GM23338 (cell line): ENCODE measurements at places on chromosomes 3 and 15. TPM values are rescaled to one million over a fixed set of nuclear protein-coding genes. Genes with fewer than 3 reads are reported as not detected.
A peak's percentile ranks its signal among the peaks of the same experiment; 100 is the strongest.

RLBP1 gene
- not detected in 2 replicates for total RNA-seq

SLC15A2 gene
- 0.90 and 5.2 TPM in 2 replicates for total RNA-seq

GRCh38 chr3:63862804-63863149 is 828 bp downstream of the THOC7 start:
- H3K27ac ChIP-seq, result no peak overlapping the region
- peaks cover 55% of the 10 kb centered on the region for H3K4me1 ChIP-seq
- DNase-seq, result no peak

DNA sequence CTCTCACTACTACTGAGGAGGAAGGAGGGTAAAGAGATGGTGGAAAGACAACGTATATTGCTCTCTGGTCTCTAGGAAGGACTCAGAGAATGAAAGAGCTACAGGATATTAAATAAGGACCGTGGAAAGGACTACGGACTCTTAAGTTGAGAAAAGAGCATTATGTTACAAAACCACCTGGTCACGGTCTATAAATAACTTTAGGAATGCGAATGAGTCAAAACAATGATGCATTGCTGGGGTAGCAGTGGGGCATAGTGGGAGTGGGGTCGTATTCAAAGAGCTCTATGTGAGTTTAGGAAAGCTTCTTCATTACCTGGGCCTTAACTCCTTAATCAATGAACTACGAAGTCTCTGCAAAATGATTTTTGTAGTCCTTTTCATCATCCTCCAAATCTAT is 295.7 kb upstream of the SOX14 start:
- 0 out of 2 replicates have a peak, but pooled peaks cover 6% of the 10 kb centered on the region for H3K4me1 ChIP-seq
- peak; percentile 26 for DNase-seq
- H3K36me3 ChIP-seq, result no peaks in the 10 kb centered on the region
- H3K4me3 ChIP-seq, result no peak overlapping the region
- no peak overlapping the region for H3K27ac ChIP-seq

GRCh38 chr3:101036213-101036618 is 43.0 kb upstream of the ABI3BP start:
- DNase-seq, result peak; percentile 64
- no peaks in the 10 kb centered on the region for H3K27me3 ChIP-seq
- H3K27ac ChIP-seq, result no peak overlapping the region
- no peaks in the 10 kb centered on the region for H3K36me3 ChIP-seq
- no peak overlapping the region for H3K4me3 ChIP-seq

DNA sequence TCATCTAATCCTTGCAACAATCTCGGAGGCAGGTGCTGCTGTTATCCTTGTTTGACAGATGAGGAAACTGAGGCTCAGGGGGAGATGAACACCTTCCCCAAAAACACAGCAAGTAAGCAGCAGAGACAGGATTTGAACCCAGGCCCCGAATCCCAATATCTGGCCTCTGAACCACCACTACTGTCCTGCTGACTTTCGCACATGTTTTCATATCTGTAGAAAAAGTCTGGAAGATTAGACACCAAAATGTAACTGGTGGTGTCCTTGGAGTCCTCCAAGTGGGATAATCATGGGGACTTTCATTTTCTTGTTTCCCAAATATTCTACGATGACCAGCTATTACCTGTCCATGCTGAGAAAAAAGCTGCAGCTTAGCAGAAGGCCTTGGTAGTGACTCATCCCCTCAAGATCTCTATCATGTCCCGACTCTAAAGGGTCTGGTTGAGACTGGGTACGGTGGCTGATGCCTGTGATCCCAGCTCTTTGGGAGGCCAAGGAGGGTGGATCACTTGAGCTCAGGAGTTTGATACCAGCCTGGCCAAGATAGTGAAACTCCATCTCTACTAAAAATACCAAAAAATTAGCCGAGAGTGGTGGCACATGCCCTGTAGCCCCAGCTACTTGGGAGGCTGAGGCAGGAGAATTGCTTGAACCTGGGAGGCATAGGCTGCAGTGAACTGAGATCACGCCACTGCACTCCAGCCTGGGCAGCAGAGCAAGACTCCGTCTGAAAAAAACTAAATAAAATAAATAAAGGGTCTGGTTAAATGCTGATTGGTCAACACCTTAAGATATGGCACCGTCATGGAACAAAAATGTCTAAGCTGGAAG is 8.6 kb downstream of the IRAK2 start:
- no peaks in the 10 kb centered on the region for H3K4me1 ChIP-seq
- peaks cover 5% of the 10 kb centered on the region; the same call in 1 of the 2 replicates for H3K36me3 ChIP-seq
- no peaks in the 10 kb centered on the region for H3K27me3 ChIP-seq
- DNase-seq, result no peak

DNA sequence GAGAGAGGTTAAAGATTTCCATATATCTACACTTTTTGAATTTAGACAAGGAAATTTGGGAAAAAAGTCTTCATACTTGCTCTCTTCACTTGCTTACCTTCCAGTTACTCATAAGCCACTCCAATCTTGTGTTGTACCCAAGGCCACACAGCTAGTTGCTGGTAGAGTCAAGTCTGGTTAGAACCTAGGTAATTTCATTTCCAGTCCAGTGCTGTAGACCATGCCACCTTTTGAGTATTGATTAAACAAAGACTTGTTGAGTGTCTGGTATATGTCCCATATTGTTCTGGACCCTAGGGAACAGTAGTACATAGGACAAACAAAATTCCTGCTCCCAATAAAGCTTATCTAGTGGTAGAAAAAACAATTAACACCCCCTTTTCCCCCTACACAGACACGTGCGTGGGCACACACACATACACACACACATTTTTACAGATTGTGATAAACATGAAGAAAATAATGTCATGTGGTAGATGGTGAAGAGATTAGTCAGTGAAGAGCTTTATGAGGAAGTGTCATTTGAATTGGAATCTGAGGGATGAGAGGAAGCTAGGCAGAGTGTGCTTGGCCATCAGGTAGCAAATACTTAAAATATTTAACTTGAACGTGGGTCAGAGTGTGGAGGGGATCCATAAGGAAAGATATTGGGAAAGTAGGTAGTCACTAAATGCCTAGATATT is 2.1 kb downstream of the CMC1 start:
- H3K36me3 ChIP-seq, result no peaks in the 10 kb centered on the region
- no peaks in the 10 kb centered on the region for H3K27me3 ChIP-seq
- H3K27ac ChIP-seq, result no peak overlapping the region

DNA sequence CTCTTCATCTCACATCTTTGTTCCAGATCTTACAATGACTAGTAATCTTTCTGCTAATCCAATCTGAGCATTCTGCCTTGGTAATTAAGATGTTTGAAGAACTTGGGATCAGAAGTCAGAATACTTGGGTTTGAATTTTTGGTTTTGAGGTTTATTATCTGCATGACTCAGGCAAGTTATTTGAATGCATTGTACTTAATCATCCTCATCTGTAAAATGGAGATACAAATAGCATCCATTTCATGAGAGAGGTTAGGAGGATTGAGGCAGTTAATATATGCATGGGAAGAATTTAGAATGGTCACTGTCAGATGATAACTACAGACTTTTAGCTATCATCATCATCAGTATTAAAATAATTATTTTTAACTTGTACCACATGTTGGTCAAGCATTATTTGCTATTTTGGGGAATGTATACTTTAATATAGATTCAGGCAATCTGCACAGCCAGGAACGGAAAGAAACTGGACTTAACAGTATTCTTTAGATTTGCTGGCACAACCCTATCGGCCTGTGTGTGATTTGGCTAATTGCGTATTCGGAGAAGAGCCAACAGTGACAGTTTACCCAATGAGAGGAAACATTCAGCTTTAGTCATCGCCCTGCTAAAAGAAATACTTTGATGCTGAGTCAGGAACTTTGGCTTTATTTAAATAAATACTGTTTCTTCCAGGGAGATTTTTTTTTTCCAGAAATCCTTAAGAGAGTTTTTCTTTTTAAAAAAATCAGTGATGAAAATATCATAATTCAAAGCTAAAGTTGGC is 600.0 kb downstream of the ROBO1 start:
- H3K36me3 ChIP-seq, result no peaks in the 10 kb centered on the region
- no peaks in the 10 kb centered on the region for H3K27me3 ChIP-seq
- DNase-seq, result no peak
- H3K4me3 ChIP-seq, result no peak overlapping the region
- no peak overlapping the region for H3K27ac ChIP-seq

- peaks cover 10% of the 10 kb centered on the region for H3K4me1 ChIP-seq
- no peak overlapping the region for H3K4me3 ChIP-seq
Measured at GRCh38 chr3:123126653-123127052, 59.8 kb downstream of the PDIA5 start.

DNA sequence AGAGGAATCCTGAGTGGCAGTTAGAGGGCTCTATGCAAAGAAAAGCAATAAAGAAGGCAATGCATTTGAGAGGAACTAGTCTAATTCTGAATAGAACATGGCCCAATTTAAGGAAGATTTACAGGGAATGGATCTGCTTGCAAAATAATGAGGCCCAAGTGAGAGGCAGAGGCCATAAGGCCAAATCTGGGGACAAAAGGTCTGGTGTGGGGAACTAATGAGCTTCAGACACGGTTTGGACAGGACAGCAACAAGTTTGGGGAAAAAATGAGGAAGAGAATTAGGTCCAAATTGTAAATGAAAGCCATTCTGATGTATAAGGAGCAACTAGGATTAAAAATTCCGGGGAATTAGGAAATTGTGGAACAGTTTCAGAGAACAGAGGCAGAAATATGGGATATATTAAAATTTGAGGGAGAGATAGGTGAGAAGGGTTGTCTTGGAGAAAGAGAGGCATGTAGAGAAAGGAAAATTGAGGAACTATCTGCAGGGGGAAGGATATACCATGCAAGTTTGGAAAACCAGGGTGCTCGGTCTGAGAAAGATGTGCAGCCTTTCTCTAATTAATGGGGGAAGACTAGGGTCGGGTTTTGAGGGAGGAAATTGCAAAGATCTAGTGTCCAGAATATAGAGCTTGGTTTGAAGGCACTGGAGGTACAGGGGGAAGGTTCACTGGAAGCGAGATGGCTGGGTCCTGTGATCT is 73.8 kb downstream of the RBPMS2 start:
- DNase-seq, result no peak
- H3K36me3 ChIP-seq, result 0 out of 2 replicates have a peak, but pooled peaks cover 4% of the 10 kb centered on the region
- H3K4me1 ChIP-seq, result peaks cover 41% of the 10 kb centered on the region
- peak overlapping the region; percentile 74 for H3K4me3 ChIP-seq
- H3K27me3 ChIP-seq, result no peaks in the 10 kb centered on the region
- peak overlapping the region; percentile 99 for H3K27ac ChIP-seq

DNA sequence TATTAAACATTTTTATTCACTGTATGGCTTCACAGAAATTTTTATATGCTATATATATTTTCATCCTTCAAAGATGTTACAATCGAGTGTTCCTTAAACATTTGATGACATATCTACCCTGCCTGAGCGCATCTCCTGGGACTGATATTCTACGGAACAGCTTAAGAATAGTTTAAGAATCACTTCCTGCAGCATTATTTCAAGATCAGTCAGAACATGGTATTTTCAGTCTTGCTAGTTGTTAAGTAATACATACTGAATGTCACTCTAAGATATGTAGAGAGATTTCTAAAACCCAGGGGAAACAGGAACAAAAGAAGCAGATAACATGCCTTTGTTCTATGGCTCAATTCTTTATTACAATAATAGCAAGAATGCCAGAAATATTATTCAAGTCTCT is 8.7 kb downstream of the COL8A1 start:
- H3K27ac ChIP-seq, result no peak overlapping the region
- no peaks in the 10 kb centered on the region for H3K36me3 ChIP-seq
- no peak for DNase-seq

GRCh38 chr3:23720059-23720458 is 85.7 kb upstream of the UBE2E1 start:
- no peak for DNase-seq
- no peaks in the 10 kb centered on the region for H3K27me3 ChIP-seq
- no peak overlapping the region for H3K27ac ChIP-seq
- H3K4me3 ChIP-seq, result no peak overlapping the region
